ENCODE measurements at places on chromosomes 6 and 20.

DNA sequence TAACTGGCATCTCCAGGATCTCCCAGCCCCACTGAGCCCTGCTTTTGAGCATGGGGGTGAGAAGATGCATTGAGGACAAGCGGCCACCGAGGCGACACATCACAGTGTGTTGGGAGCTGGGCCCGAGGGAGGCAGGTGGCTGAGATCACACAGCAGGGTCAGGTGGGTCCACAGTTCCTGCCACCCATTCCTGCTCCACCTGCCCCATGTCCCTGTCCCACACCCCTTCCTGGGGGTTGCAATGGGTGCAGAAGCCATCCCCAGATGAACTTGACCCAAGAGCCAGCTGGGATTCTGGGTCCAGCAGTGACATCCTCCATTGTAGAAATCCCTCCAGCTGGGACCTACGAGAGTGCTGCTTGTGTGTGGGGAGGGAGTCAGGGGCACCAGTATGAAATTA lies 1.0 kb downstream of the TGM2 start:
- no peak for DNase-seq

- no peak for DNase-seq
Observed at GRCh38 chr6:26183237-26183580, 96.0 kb downstream of the HFE start.

GRCh38 chr6:136717716-136717990 lies 74.6 kb downstream of the MAP3K5 start:
- DNase-seq = no peak

- DNase-seq = no peak
Observed at GRCh38 chr6:52675372-52675771, 4.5 kb downstream of the TMEM14A start.

GRCh38 chr6:96301781-96302180 lies 219.8 kb upstream of the UFL1 start:
- no peak for DNase-seq

GRCh38 chr6:3848380-3848779 lies 793 bp upstream of the FAM50B start:
- no peak for DNase-seq

- no peak for DNase-seq
Observed at GRCh38 chr6:16535564-16535963, 225.7 kb downstream of the ATXN1 start.

- DNase-seq = no peak
Observed at GRCh38 chr6:89301586-89302194, 13.4 kb downstream of the GABRR2 start.

GRCh38 chr6:81668615-81669047 lies 83.8 kb downstream of the TENT5A start:
- DNase-seq = no peak

GRCh38 chr6:14889188-14889587 lies 356.7 kb upstream of the JARID2 start:
- DNase-seq = no peak

DNA sequence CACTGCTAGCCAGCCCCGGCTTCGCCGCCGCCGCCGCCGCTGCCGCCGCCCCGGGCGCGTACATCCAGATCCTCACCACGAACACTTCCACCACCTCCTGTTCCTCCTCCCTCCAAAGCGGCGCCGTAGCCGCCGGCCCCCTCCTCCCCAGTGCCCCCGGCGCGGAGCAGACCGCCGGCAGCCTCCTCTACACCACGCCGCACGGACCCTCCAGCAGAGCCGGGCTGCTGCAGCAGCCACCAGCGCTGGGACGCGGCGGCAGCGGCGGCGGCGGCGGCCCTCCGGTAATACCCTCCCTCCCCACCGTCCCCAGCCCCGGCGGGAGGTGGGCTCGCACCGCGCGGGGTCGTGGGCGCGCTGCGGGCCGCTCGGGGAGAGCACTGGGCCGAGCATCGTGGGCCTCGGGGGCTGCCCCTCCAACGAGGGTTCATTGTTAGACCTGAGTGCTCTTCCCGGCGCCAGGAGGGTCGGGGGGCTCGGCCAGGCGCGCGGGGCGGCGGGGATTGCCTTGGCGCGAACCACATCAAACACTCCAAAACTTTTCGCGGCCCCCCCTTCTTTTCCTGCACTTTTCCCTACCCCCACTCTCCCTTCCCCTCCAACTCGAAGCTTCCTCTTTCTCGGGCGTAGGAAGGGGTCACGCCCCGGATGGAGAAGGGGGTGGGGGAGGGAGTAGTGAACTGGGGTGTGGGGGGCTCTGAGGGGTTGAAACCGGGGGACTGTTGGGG lies 827 bp downstream of the E2F3 start:
- peak; percentile 22 for DNase-seq

GRCh38 chr6:169088762-169089161 lies 164.9 kb downstream of the THBS2 start:
- DNase-seq = no peak

GRCh38 chr20:35274172-35275092 lies 3.5 kb downstream of the MMP24OS start:
- DNase-seq = no peak

GRCh38 chr20:57847104-57847503 lies 137.3 kb upstream of the PMEPA1 start:
- DNase-seq = no peak

DNA sequence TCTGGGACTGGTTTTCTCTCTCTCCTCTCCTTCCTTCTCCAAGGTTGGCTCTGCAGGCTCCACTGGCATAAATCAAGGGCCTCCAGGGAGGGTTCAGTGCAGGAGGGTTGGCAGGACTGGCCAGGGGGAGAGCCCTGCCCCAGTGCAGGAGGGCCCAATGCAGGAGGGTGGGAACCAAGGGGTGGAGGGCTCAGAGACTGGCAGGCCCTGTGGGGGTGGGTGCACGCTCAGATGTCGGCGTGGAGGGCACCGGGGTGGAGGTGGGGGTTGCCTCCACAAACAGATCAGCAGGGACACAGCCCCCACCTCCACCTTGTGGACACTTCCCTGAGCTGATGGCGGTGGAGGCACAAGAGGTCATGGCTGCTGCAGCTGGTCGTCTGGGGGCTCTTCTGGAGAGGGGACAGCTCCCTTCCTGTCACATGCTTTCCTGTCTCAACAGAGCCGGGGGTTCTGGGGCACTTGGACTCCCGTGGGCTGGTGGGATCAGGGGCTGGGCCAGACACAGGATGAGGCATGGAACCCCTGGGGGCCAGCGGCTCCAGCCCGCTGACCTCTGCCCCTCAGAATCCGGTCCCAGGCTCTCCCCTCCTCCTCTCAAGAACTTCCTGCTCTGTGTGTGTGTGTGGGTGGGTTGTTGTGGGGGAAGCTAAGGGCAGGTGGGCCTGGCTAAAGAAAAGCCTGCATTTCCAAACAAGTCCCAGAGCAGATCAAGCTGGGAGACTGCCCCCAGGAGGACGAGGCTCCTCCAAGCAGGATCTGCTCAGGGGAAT lies 2.7 kb upstream of the ABHD16B start:
- DNase-seq = no peak

DNA sequence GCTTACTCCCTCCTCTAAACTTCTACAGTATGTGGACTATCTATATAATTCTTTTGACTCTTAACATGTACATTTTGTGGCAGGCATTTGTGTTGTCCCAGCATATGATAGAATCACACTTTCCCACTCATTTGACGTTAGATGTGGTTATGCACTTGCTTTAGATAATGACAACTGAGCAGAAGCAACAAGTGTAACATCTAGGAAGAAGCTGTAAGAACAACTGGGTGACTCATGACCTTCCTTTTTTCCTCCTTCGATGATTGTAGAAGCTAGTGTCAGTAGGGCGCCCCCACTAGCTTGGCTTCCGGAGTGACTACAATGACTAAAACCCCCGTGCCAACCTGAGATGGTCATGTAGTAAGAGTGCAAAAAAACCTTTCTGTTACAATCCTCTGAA lies 74.6 kb upstream of the CEP85L start:
- peak; percentile 82 for DNase-seq

GRCh38 chr6:132214716-132215115 lies 186.6 kb downstream of the MOXD1 start:
- DNase-seq = no peak

DNA sequence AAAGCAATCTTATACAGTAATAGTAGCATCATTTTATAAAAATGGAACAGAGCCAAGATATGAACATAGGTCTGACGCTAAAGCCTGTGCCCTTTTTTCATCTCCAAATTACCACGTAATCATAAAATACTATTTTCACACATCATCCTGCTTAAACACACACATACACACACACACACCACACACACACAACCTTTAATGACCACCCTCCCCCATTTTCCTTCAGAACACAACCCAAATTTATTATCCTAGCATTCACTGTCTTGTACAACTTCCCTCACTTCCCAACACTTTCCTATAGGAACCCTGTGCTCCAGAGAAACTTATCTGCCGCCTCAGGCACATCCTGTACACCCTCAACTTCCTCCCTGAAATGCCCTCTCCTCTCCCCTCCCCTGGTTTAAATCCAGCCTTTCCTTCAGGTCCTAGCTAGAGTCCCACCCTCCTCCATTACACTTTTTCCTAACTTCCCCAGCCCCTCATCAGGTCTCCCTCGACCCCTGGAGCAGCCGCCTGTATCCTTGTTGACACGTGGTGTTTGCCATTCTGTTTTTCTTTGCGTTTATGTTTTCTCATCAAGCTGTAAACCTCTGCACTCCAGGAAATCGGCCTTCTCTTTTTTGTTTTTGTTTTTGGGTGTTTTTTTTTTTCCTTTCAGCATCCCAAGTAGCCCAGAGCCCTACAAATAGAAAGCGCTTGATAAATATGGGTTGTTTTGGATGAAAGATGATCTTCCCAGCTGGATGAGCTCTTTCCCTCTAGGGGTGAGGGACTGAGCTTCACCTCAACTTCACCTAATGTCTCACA lies 968 bp upstream of the MMP24 start:
- DNase-seq = no peak

GRCh38 chr20:23605867-23606651 lies at the start of gene CST9:
TSS of gene CST9 (minus strand) at chr20:23605917. CDS start at chr20:23605864, 53 bp downstream.
- DNase-seq = no peak

DNA sequence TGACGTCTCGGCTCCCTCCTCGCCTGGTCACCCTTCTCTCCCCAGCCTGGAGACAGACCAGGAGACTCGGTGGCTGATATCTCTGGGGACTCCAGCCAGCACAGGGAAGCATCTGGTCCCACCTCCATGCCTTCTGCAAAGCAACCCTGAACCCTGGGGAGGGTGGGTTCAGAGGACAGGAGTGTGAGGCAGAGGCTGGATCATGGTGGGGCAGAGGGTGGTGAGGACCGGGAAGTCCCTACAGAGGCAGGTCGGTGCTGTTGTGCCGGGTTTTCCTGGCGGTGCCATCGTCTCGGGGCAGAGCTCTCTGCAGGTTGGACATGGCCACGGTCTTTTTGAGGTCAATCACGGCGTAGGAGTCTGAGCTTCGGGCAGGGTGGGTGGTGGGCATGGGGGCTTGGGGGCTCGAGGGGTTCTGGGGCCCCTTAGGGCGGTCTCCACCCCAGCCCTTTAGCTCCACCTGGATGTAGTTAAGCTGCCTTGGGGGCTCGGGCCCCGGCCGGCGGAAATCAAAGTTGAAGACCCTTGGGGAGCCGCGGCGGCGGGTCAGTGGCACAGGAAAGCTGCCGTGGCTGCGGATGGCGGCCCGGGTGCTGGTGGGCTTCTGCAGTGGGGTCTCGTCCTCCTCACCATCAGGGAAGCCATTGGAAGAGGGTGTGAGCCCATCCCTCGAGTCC lies 9.2 kb downstream of the FRS3 start:
- no peak for DNase-seq

- no peak for DNase-seq
Observed at GRCh38 chr20:38106461-38106860, 58.6 kb downstream of the TGM2 start.

DNA sequence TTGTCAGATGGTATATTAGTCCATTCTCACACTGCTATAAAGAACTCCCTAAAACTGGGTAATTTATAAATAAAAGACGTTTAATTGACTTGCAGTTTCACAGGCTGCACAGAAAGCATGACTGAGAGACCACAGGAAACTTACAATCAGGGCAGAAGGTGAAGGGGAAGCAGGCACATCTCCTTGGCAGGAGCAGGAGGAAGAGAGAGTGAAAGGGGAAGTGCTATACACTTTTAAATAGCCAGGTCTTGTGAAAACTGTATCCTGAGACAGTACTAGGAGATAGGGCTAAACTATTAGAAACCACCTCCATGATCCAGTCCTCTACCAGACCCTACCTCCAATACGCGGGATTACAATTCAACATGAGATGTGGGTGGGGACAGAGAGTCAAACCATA lies 193.9 kb upstream of the KCNG1 start:
- no peak for DNase-seq

- DNase-seq = no peak
Observed at GRCh38 chr20:42857446-42857845, 332.3 kb downstream of the PTPRT start.

- no peak for DNase-seq
Observed at GRCh38 chr20:19100975-19101374, 111.5 kb upstream of the SLC24A3 start.

DNA sequence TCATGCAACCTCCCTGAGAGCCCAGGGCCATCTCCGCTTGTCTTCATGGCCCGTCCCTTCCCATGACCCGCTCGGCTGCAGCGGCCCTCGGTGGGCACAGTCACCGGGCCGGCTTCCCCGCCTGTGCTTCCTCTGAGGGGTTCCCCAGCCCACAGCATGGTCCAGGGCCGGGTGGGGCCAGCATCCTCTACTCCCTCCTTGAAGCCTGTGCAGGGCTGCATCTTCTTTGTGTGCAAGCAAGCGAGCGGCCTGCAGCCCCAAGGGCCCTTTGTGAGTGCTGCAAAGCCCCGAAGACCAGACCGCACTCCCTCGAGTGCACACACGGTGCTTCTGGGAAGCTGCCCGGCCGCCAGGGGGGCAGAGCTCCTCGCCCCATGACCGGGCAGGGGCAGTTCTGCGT lies 265.8 kb downstream of the TAF4 start:
- DNase-seq = no peak

DNA sequence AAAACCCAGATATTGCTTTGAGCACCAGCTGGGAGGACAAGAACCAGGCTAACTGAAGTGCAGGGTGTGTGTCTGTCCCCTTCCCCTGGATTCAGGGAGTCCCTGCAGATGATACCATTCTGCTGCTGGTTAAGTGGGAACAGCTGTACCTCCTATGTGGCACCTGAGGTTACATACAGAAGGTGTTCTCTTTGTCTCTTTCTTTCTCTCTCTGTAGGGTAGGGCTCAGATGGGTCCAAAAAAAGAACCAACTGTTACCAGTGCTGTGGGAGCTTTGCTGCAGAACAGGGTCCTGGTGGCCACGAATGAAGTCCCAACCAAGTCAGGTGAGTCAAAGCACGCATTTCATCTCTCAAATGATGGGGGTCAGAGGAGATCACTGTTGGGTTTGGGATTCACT lies 38.6 kb downstream of the ZC2HC1B start:
- no peak for DNase-seq

- no peak for DNase-seq
Observed at GRCh38 chr6:23243854-23244253, 674.5 kb downstream of the HDGFL1 start.

GRCh38 chr6:55877283-55877682 lies 1.9 kb upstream of the BMP5 start:
- no peak for DNase-seq

GRCh38 chr6:4812068-4812467 lies 35.9 kb downstream of the CDYL start:
- no peak for DNase-seq
